ENCODE measurements at places on chromosomes 16 and 17.

- no peak for DNase-seq
These were observed 19.2 kb downstream of the ACTG1 start for GRCh38 chr17:81493198-81494038.

DNA sequence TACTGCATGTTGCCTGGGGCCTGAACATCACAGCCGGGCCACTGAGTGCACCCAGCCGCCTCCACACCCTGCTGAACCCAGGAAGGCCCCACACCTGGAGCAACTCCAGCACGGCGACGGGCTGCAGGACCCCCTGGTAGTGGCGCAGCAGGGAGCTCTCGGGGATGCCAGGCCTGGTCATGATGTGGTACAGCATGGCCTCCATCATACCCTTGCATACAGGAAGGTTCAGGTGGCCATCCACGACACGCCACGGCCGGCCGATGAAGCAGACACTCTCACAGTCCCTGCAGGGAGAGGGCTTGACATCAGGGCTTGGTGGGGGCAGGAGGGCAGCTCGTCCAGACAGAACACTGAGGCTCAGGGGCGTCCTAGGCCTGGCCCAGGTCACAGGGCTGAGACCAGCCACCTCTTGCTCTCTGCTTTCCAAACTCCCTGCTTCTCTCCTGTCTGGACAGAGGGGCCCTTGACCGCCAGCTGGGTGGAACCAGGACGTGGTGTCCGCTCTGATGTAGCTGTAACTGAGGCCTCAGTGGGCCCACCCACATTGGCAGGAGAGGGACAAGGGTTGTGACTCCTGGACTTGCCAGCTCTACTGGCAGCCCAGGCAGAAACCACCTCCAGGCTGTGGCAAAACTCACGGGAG lies 60.3 kb downstream of the IL21R start:
- no peak for DNase-seq

DNA sequence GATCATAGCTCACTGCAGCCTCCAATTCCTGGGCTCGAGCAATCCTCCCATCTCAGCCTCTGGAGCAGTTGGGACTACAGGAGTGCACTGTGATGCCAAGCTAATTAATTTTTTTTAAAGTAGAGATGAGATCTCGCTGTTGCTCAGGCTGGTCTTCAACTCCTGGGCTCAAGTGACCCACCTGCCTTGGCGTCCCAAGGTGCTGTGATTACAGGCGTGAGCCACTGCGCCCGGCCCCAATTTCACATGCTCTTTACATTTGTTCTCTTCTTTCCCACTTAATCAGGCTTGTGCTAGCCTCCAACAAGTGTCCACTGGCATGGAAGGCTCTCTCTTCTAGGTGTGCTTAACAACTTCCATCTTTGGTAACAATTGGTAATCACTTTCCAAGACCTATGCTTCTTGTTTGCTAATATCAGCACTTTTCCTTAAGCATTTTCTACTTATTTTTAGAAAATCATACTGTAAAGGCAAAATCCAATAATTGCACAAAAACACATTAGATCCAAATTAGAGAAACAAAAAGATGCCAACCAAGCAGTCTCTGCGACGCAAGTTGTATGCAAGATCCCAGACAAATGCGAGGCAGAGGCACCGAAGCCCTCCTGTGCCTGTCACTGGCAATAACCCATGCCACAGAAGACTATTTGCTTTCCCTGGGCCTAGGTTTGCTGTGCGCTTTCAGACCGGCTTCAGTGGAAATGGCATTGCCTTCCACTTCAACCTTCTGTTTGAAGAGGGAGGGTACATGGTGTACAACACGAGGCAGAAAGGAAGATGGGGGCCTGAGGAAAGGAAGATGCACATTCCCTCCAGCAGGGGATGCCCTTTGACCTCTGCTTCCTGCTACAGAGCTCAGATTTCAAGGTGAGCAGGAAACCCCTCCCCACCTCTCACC lies 52.6 kb downstream of the NOS2 start:
- no peak for DNase-seq

DNA sequence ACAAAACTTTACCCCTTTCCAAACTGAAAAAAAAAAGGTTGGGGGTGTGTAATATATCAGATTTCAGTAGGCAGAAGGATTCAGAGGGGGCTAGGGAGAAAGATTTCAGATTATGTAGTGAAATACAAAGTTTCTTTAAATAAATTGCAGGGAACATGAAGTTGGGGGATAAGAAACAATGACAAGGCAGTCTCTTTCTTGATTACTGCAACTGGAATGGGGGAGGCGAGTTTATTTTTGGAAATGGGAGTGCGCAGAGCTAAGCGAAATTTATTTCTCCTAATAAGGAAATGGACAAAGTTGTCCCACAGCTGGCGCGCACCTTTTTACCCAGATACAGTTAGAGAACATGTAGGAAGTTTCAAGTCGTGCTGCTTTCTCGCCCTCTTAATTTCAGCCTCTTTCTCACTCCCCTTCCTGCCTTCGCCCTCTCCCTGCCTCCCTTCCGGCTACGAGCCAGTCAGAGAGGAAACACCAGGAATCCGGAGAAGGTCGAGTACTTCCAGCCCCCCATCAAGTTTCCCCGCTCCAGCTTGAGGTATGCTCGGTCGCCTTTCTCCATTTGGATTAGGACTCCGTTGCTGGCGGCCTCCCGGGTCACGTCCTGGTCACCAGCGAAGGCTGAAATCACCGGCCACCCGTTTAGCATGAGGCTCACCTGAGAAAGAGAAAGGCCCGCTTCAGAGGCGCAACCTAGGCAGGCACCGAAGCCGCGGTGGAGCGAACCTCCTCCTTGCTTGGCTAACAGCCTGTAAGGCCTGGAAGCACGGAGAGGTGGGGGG lies 2.5 kb downstream of the CBLN1 start:
- no peak for DNase-seq

DNA sequence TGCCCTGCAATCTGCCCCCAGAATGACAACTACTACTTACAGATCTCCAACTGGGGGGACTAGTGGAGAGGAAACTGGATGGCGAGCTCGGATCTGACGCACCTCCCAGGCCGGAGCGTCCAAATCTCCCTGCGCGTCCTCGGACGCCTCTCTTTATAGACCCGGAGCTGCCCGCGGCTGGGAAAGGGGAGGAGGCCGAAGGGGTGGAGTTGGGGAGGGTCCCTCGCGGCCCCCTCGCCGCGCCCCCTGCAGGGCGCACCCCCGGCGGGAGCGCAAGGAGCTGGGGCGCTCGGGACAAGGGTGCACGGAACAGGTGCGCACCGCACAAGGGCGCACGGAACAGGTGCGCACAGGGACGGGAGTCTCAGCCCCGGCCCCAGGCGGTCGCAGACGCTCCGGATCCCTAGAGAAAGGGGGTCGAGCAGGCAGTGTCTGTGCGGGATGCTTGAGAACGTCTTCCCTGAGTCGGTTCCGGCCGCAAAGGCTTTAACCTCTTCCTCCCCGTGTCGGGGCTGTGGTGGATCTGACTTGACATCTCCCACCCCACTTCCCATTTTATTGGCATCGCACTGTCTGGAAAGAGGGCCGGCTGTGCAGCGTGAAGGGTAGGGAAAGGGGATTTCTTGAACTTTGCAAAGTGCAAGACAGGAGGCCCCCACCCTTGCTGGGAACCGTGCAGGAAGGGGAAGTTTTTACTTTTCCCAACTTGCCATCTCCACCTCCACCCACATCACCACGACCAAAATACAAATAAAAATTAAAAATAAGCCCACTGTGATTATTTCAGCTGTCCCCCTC lies at the start of gene MYH11:
MYH11 (minus strand) TSS at position 128 of the 798 bp plus-strand sequence. CDS start 18,776 bp downstream, outside the sequence.
- no peak for DNase-seq

- DNase-seq: no peak
These were observed 69.0 kb downstream of the TBC1D16 start for GRCh38 chr17:79966681-79967080.

DNA sequence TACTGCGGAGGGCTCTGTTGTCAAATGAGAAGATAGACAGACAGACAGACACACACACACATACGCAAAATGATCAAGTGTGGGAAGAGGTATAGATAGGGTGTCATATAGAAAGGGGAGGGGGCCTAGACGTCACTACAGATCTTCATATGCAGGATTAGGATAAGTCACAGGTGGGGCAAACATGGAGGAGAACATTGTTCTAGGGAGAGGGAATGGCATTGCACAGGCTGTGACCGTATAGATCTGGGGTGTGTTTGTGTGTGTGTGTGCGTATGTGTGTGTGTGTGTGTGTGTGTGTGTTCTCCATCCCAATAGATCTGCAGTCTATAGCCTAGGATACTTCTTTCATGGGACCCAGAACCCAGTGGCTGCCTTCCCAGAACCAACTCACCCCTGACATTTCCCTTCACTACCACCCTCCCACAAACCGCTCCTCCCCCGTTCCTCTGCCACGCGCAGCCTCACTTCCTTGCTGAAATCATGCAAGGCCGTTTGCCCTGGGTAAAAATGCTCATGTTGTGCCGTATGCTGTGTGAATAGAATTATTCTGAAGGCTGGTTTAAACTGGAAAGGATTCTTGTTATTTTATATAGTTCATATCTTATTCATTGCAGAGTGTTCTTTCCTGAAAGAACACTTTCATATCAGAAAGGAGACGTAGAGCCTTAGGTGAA lies 50.5 kb upstream of the CCL1 start:
- DNase-seq: no peak

DNA sequence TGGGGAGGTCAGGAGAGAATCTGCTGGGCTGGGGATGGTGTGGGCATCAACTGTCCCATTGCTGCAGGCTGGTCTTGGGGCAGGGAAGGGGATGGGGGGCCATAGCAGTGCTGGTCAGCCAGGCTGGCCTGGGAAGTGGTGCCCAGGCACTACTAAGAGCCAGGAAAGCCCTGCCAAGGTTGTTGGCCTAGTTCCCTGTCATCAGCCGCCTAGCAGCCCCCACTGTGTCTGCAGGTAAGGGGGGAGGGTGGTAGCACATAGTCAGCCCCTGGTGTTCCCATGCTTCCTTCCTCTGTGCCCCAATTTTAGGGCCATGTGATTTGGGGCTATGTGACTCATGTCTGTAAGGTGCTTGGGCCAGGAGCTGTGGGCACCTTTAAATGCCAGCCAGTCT lies 17.8 kb downstream of the GJD3 start:
- no peak for DNase-seq

GRCh38 chr17:52178012-52178411 lies 19.5 kb upstream of the CA10 start:
- no peak for DNase-seq

- DNase-seq: no peak
These were observed 104.3 kb upstream of the TNRC6C start for GRCh38 chr17:77854083-77854758.

DNA sequence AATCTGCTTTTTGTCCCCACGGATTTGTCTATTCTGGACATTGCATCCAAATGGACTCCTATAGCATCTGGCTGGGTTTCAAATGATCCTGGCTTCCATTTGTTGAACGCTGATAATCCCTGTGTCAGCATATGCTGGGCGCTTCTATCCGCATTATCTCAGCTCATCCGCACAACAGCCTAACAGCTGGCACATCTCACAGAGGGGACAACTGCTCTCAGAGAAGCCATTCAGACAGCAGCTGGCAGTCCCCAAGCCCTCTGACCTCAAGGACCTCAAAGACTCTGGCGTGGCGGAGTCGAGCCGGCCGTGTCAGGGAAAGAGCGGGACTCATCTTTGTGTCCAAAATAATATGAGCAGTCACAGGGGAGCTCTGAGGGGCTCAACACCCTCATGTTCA lies 82.3 kb downstream of the NT5M start:
- DNase-seq: no peak

- no peak for DNase-seq
These were observed 12.2 kb downstream of the MED13 start for GRCh38 chr17:62052765-62053338.
